ENCODE measurements at places on chromosomes 3 and 15.

GRCh38 chr15:43095708-43096347 is 10.0 kb downstream of the UBR1 start:
- no peak for DNase-seq

GRCh38 chr15:59311195-59311594 is 61.5 kb downstream of the MYO1E start:
- no peak for DNase-seq

- DNase-seq = no peak
Measured at GRCh38 chr3:54514416-54514815, 392.1 kb downstream of the CACNA2D3 start.

DNA sequence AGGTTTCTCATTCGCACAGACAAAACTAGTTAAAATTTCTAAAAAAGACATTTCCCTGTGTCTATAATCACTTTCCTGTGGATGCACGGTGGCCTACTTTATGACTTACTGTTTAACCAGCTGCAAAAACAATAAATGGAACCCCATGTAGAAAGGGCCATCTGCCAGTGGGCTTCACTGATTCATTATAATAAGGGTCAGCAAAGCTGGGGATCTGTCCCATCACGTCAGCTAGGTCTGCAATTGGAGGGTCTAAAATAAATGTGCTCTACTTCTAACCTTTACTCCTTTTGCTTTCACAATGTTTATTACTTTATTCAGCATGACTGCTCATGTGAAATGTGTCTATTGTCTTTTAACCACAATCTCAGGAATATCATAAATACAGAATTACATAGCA is 43.1 kb upstream of the NMD3 start:
- DNase-seq = no peak

DNA sequence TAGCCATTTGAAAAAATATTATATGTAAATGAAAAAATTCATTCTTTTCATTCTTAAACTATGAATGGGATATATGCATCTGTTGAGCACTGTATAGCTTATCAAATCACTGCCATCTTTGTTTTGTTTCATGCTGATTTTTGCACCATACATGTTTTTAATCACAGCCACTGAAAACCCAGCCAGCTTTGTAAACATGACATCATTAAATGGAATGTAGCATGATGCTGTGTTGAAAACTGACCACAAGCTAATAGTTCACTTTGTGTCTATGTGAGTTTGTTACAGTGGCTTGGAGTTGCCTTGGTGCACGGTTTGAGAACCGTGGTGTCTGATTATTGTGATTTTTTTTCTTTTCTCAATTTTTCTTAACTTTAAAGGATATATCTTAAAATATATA is 75.7 kb downstream of the GMPS start:
- DNase-seq = peak; percentile 23

GRCh38 chr3:31813197-31813596 is 167.9 kb downstream of the OSBPL10 start:
- DNase-seq = no peak

- peak; percentile 56 for DNase-seq
Measured at GRCh38 chr3:62665627-62666437, 209.4 kb downstream of the CADPS start.

GRCh38 chr15:58628206-58628947 is 121.1 kb downstream of the ADAM10 start:
- no peak for DNase-seq

GRCh38 chr3:40848421-40848820 is 323.7 kb downstream of the ZNF621 start:
- peak; percentile 37 for DNase-seq

DNA sequence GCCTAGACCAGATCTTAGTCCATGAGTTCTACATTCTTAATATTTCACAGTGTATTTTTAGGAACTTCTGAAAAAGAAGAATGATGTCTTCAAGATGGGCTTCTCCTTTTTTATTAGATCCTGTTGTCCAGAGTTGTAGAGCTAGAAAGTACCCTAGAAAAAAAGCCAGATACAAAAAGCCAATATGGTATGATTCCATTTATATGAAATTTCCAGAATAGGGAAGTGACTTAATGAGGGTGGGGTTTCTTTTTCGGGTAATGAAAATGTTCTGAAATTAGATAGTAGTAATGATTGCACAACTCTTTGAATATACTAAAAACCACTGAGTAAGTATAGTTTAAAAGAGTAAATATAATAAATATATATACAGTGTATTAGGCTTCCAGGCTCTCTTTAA is 116.9 kb downstream of the NFKBIZ start:
- no peak for DNase-seq

GRCh38 chr3:16180737-16181134 is 6.3 kb downstream of the GALNT15 start:
- DNase-seq = no peak

- no peak for DNase-seq
Measured at GRCh38 chr3:141308588-141309218, 59.6 kb upstream of the ZBTB38 start.

DNA sequence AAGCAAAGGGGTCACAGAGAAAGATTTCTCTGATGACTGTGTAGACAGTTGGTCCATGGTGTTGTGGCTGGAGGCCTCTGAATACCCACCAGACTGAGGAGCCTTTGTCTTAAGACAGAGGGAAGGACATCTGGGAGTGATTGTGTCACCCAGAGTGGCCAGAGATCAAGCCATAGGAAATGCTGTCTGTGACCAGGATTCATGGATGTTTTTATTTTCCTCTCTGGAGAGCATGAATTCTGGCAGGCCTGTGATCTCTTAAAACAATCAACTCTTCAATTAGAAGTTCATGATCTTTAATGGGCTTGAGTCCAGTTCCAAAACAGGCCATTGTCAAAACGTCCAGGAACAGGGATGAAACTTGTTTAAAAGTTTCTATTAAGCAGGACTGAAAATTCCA is 198.9 kb upstream of the CTDSPL start:
- DNase-seq = no peak

- peak; percentile 93 for DNase-seq
Measured at GRCh38 chr3:172153335-172153861, 114.0 kb downstream of the FNDC3B start.

DNA sequence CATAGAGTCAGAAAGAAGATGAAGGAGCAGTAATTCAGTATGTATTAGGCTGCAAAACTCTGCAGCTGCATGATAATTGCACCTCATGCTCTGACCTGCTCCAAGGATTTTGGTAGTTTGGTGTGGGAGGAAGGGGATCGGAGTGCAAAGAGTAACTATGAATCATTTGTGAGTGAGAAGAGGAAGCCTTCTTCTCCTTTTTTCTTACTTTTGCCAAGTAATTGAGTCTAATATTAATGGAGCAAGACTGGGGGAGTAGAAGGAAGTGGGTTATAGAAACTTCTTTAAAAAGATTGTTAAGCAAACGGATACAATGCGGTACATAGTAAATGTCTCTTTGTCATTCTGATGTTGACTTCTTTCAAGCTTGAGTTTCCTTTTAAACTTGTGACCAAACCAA is 276.5 kb downstream of the EDEM1 start:
- DNase-seq = no peak

DNA sequence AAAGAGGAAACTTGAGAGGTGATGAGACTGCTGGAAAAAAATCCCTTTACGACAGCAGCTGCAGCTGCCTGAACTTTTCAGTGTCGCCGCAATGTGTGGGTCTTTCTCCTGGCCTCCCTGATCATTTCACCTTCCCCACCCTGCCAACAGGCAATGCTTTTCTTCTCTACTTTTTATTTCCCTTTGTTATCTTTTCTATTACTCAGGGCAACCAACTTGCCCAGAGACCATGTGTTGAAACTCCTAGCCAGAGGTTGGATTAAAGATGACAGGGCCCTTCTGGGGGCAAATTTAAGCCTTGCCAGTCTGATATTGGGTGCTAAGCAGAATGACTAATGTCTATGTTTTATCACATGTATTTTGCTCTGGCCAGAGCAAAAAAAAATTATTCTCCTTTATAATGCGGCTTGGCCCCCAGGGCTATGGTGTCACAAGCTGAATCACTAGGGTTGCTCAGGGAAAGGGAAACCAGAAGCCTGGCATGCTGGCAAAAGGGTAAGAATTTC is 51.5 kb upstream of the CFAP20DC start:
- DNase-seq = no peak

DNA sequence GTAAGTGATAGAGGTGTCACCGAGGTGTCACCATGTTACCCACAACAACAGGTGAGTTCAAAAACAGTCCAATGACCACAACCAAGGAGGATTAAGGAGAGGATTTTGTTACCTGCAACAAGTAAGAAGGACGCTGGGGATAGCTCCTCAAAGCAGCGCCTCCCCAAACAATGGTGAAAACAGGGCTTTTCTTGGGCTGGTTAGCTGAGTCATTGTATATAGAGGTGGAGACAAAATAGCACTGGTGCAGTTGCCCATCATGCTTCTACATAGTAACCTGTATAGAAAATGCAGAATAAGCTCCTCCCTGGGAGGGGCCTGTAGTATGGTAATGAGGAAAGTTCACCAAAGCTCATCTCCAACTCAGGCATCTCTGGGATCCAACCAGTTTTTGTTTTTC is 116.9 kb upstream of the EIF1B start:
- DNase-seq = no peak

DNA sequence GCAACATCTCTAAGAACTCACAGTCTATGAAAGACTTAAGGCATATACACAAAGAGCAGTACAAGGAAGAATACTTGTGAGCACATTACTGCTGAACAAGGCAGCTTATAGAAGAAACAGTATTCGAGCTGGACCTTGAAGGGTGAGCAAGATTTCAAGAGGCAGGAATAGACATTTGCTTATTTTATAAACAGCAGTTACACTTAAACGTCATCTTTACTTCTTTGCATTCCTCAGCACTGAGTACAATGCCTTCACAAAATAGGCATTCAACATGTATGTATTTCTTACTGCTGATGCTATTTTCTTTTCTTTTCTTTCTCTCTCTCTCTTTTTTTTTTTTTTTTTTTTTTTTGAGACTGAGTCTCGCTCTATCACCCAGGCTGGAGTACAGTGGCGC is 205.8 kb downstream of the ZIC4 start:
- DNase-seq = no peak

GRCh38 chr15:49628379-49628778 is 7.5 kb downstream of the DTWD1 start:
- DNase-seq = no peak

- no peak for DNase-seq
Measured at GRCh38 chr3:175940881-175941280, 1081.7 kb downstream of the NAALADL2 start.

DNA sequence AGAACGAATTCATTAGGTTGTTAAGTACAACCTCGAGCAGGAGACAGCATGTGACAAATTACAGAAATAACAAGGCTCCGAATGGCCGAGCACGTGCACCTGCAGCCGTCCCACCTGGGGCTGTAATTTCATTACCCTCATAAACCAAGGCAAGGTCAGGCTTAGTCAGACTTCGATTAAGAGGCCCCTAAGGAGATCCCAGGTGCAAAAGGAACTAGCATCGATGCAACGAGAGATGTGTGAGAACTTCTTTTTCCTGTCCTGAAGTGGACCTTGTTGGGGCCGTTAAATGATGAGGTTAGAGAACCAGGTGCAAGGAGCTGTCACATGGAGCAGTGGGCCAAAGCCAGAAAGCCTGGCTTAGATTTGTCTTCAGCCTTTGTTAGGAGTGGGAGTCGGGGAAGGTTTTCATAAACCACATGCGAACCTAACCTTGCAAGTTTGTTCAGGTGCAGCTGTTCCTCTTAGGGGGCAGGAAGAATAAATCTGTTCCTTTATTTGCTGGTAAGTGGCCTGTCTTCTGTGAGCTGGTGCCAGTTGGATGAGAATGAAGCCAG is 559.9 kb upstream of the MCTP2 start:
- peak; percentile 62 for DNase-seq

DNA sequence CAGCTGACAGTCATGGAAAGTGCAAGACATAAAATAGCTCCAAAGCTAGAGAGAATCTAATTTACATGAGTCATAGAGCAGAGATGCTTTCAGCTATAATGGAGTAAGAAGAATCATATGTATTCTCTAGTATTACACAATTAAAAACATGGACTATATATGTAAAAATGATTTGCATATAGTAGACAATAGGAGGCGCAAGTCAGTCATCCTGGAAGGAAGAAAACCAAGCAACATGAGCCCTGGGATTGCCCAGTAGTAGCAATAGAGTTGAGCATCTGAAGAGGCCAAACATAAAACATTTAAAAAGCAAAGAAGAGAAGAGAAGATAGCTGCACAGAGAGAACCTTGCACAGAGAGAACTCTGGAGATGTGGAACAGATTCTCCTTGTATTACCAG is 455.0 kb downstream of the EPHA3 start:
- DNase-seq = no peak

DNA sequence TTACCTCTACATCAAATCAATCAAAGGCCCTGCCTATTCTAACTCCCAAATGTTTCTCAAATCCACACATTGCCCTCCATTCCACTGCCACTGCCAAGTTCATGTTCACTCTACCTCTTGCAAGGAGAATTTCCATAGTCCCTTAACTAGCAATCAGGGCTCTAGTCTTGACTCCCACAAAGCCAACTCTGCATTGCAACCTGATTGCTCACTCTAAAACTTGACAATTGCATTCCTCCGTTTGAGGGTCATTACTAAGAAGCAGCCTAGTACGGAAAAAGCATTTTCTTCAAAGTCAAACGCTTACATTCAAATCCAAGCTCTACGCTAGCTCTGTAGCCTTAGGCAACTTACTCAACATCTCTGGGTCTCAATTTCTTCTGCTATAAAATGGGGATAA is 1.2 kb downstream of the CPA3 start:
- DNase-seq = no peak

DNA sequence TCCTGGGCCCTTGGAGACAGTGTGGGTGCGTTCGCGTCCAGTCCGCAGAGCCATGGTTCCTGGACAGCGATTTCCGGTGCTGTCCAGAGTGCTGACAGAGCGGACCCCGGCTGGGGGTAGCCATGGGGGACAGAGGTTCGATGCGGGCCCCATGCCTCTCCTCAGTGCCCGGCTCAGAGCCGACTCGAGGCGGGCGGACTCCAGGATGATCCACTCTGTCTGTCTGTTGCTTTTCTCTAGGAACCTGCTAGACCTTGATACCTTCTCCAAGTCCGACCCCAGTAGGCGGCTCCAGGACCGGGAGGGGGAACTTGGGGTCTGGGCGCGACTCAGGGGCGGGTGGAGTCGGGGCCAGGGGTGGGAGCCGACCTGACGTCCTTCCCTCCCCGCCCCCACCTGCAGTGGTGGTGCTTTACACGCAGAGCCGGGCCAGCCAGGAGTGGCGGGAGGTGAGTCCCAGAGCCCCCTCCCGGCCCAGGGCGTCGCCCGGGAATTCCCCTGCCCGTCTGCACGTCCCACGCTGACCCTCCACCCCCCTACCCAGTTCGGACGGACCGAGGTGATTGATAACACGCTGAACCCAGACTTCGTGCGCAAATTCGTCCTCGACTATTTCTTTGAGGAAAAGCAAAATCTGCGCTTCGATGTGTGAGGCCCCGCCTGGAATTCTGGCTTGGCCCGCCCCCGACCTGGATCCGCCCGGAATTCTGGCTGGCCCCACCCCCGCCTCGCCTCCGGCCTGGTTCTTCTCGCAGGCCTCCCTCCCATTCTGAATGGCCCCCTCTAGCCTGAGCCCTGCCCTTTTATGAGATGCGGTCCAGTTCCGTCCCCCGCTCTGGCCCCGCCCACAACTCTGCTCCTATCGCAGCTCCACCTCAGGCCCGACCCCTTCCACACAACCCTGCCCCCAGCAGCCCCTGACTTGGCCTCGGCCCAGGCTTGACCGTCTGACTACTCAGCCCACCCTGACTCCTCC is 1.0 kb downstream of the CPNE9 start:
- peak; percentile 43 for DNase-seq

Data from muscle of arm (tissue), 14 donors.